ENCODE measurements at places on chromosomes 5 and 9.
A peak's percentile ranks its signal among the peaks of the same experiment; 100 is the strongest.

GRCh38 chr5:99308131-99308530 is 379.3 kb upstream of the CHD1 start:
- DNase-seq: no peak

DNA sequence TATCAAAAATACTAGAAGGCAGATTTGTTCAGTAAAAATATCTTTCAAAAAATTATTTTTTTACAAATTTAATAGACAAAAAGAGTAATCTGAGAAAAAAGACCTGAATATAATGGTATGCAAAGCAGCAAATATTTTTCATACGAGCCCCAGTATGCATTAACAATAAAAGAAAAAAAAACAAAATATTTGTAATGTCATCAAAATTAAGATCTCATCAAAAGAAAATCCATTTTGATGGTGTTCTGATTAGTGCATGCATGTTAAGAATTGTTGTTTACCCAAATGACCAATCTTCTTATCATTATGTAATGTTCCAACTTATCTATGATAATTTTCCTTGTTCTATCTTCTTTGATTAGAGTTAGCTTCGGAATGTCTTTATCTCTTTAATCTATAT is 106.1 kb downstream of the CDH9 start:
- DNase-seq: no peak

DNA sequence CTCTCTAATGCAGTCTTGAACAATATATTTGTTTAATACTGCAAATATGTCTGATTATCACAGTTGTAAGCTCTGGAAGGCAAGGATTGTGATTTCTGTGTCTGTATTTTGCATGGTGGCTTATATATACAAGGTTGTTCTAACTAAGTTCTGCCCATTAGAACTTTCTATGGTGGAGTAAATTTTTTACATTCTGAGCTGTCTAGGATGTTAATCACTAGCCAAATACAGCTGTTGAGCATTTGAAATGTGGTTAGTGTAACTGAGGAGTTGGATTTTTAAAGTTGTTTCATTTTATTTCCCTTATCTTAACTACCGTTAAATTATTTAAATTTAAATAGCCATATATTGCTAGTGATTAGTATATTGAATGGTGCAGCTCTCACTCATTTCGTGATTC is 64.3 kb upstream of the DMRTA1 start:
- DNase-seq: no peak

- DNase-seq: no peak
These were observed 40.7 kb downstream of the KIAA0825 start for GRCh38 chr5:94577466-94578245.

DNA sequence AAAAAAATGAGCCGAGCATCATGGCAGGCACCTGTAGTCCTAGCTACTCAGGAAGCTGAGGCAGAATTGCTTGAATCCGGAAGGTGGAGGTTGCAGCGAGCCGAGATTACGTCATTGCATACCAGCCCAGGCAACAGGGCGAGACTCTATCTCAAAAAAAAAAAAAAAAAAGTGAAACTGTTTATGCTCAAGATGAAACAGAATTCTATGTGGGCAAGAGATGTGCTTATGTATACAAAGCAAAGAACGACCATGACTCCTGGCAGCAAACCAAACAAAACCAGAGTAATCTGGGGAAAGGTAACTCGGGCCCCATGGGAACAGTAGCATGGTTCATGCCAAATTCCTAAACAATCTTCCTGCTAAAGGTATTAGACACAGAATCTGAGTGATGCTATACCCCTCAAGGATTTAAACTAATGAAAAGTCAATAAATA is 32.6 kb upstream of the PLAC8L1 start:
- DNase-seq: no peak

DNA sequence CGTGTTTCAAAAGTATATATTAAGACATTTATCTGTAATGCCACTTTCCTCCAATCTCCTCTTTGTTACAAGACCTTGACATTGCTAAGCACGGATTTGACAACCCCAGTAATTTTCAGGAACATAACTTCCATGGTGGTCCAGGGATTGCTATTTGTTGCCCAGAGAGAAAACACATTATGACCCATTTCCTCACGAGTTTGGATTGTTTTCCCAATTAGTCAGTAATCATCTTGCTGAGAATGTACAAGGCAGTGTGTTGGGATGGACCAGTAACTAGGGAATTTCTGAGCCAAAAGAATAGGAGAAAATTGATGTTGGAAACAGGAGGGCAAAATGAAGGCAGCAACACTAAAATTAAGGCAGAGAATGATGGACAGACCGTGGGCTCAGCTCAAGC is 574.1 kb downstream of the EBF1 start:
- no peak for DNase-seq

- no peak for DNase-seq
These were observed 142.8 kb downstream of the BARX1 start for GRCh38 chr9:93812410-93812668.

GRCh38 chr5:126341906-126342630 is 81.1 kb upstream of the GRAMD2B start:
- DNase-seq: no peak

DNA sequence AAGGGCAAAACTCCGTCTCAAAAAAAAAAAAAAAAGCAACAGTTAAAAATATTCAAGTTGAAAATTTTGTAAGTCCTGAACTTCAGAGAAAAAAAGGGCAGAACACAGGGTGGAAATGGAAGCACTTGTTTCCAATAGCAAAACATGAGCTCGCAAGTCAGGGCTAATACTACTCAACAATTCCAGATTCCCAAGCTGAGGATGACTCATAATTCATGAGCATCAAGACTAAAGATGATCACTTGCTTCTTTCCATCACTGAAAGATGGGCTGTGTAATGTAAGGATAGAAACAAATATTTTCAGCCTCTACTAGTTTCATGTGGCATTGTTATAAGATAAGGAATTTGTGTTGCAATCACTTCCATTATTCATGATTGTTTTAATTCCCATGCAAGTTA is 33.5 kb upstream of the FST start:
- DNase-seq: no peak

DNA sequence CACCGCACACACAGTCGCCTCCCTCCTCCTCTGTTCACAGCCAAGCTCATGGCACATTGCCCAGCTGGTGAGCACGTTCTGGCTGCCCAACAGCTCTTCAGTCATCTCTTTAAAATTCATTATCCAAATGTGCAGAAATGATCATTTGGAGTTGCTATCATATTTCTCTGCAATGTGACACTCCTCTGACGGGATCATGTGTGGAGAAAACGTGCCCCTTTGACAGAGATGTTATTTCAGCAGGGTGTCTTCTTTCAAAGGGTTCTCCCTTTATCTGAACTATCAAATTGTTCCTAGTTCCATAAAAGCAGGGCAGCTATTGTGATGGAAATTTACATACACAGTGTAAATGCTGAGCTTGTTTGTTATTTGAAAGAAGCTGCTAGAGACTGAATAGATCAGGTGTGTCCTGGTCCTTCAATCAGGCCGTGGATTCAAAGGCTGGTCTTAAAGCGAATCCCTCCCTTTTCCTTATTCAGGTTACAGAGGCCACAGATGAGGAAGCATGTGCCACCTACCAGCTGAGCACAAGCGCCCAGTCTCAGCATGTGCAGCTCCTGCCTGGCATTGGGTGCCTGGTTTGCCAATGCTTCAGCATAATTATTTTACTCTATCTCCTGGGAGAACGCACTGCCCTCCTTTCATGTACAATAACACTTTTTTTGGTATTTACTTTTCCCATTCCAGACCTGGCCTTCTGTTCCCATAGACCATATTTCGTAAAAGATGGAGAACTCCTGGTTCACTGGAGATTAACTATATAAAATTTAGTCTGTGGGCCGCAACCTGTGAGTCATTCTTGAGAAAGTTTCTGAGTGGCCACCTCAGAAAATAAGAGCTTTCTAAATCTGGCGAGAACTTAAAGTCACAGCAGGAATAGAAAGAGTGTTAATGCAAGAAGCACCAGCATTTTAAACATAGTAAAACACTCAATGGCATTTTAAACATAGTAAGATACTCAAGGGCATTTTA is 433.7 kb downstream of the ENC1 start:
- no peak for DNase-seq

- DNase-seq: no peak
These were observed 52.0 kb downstream of the EXD3 start for GRCh38 chr9:137370865-137371520.

DNA sequence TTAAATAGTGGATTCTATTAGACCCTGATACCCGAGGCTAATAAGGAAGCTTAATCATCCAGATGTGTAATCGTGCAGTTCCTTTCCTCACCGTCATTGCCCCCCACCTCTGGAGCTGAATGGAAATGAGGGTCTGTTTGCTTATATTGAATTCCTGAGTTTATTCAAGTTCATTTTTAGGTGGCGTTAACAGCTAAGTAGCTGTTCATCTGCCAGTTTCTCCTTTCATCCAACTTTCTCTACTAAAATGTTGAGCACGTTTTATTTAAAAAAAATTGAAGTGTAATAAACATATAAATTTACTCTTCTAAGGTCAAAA is 291.0 kb downstream of the DOCK8 start:
- DNase-seq: no peak

- no peak for DNase-seq
These were observed 246.8 kb upstream of the RAI14 start for GRCh38 chr5:34409373-34409772.

- DNase-seq: no peak
These were observed 107.4 kb downstream of the LHFPL2 start for GRCh38 chr5:78541086-78541654.

DNA sequence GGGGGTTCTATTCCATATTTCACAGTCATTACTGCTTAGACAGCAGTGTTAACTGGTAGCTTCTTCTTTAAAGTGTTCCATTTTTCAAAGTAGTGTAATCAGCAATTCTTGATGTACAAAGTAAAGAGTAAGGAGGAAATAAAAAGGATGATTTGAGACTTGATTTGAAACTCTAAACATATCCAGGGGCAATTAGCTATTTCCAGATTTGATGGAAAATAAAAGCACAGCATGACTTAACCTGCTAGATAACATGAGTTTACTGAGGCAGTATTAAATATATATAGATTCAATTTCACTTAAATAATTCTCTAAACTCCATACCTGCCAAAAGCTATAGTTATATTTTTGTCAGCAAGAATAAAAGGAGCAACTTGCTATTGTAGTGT is 29.8 kb downstream of the NR2F1 start:
- DNase-seq: no peak

- no peak for DNase-seq
These were observed 316.1 kb downstream of the PRDM9 start for GRCh38 chr5:23823521-23823920.

DNA sequence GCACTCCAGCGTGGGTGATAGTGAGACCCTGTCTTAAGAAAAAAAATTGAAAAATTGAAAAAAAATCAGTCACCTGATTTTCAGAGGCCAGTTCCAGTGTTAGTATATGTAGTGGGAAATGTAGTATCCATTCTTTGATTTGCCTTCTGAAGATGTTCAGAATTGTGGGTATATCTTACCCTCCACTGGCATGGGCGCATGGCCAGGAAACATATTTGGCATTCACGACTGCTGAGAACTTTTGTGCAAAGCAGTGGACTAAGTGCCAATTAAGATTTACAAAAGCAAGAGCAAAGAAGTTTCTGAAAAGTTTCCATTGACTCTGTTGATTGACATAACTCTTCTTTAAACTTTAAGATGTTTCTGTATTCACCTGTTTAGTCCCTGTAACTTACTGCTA is 2.4 kb downstream of the CAVIN4 start:
- no peak for DNase-seq

- DNase-seq: peak; percentile 37
These were observed at the start of gene MEGF10 for GRCh38 chr5:127290019-127290945. TSS of gene MEGF10 (plus strand) at chr5:127290796. CDS start at chr5:127331309, 40,513 bp downstream.

GRCh38 chr9:134844821-134845220 is 35.8 kb upstream of the FCN2 start:
- no peak for DNase-seq

DNA sequence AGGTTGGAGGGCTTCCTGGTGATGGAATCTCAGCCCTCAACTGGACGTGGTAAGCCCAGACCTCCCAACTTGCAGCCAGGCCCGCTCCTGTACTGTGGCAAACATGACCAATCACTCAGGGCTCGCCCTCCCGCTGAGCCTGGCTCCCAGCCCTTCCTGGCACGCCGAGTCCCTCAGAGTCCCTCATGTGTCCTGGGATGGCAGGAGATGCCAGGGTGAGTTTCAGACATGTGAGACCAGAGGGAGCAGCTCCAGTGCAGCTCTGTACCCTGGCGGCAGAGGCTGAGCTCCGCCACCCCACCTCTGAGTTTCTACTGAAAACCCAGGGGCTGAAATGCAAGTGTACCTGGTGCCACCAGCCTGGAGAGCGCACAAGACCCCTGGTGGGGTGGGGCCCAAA is 42.0 kb upstream of the RXRA start:
- no peak for DNase-seq

GRCh38 chr9:134069480-134070399 is 1.9 kb upstream of the BRD3 start:
- DNase-seq: peak; percentile 26

GRCh38 chr5:164012371-164012770 is 507.0 kb downstream of the MAT2B start:
- DNase-seq: no peak

DNA sequence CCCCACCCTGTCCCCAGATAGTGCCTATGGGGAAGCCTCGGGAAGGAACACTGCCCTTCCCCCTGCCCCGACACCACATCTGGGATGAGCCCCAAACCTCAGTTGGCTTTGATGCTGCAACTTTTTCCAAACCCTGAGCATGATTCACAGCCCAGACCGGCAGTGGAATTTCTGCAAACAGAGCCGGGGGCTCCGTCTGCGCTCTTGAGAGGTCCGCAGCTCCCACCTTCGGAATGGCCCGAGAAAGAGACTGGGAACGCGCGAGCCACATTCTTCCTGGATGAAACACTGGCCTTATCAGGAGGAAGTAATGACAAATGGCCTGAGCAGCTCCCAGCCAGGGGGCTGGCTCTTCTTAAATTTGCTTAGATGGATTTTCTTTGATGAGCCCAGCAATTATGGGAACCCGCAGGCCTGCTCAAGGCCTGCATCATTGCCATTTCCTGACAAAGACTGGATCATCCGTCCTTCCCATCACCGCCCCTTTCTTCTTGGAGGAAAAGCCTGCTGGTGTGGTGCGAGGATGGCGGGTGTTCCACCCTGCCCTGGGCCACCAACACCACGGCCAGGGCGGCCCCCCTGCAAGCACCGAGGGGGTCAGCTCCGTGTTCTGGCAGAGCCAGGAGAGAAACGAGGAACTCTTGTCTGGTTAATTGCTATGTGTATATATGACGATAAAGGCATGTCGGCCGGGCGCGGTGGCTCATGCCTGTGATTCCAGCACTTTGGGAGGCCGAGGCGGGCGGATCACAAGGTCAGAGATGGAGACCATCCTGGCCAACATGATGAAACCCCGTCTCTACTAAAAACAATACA is 38.8 kb upstream of the COL5A1 start:
- DNase-seq: peak; percentile 0

- no peak for DNase-seq
These were observed 65.7 kb downstream of the IRX2 start for GRCh38 chr5:2685651-2686272.

- DNase-seq: no peak
These were observed 292.7 kb upstream of the SMARCA2 start for GRCh38 chr9:1722404-1722803.

- no peak for DNase-seq
These were observed 4.8 kb downstream of the HSDL2 start for GRCh38 chr9:112384690-112385089.

- DNase-seq: no peak
These were observed 1.3 kb downstream of the MACIR start for GRCh38 chr5:103259705-103260355.

- DNase-seq: no peak
These were observed 50.7 kb downstream of the CDKN2A start for GRCh38 chr9:21943464-21943863.
